ENCODE measurements at places on chromosomes 6 and 20. TPM values are rescaled to one million over a fixed set of nuclear protein-coding genes. Genes with fewer than 3 reads are reported as not detected.
A peak's percentile ranks its signal among the peaks of the same experiment; 100 is the strongest.

- DNase-seq = no peak
These were observed 41.1 kb upstream of the FANCE start for GRCh38 chr6:35411066-35411465.

GRCh38 chr6:53437557-53438202 is 88.9 kb upstream of the ELOVL5 start:
- DNase-seq = peak; percentile 69

The OR2J3 gene
- not detected for total RNA-seq

DNA sequence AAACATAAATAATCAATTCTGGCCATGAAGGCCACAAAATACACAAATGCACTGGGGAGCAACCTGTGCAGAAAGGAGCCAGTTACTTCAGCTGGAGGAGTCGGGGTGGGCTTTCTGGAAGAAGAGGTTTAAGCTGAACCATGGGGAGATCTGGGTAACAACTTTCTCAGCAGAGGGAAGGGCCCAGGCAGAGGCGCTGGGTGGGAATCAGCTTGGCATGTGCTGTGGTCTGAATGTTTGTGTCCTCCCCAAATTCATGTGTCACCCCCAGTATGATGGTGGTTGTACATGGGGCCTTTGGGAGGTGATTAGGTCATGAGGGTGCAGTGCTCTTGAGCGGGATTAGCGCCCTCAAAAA is 107.9 kb downstream of the SYCP2 start:
- DNase-seq = no peak

GRCh38 chr20:38108438-38108985 is 56.6 kb downstream of the TGM2 start:
- DNase-seq = no peak

- DNase-seq = no peak
These were observed 2.5 kb downstream of the KCNK5 start for GRCh38 chr6:39226639-39227329.

DNA sequence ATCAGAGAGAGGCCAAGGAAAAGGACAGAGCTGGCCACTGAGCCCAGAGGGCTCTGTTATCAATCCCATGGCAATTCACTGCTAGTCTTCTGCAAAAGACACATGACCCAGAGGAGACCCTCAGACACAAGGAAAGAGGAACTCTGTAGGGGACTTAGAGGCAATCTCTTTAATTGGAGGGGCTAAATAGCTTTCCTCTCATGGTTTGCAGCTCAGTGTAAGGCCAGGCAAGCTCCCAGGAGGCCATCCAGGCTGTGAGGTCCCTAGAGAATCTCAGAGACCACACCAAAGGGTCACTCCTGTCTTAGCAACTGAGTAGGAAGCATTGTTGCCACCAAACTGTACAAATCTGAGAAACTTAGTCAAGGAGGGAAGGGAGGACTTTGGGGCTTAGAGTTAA is 10.0 kb upstream of the HLA-DOA start:
- DNase-seq = no peak

GRCh38 chr6:153493501-153493900 is 362.4 kb upstream of the RGS17 start:
- no peak for DNase-seq

The OLIG3 gene
- not detected for total RNA-seq

The LBP gene
- total RNA-seq = under 0.01 TPM

DNA sequence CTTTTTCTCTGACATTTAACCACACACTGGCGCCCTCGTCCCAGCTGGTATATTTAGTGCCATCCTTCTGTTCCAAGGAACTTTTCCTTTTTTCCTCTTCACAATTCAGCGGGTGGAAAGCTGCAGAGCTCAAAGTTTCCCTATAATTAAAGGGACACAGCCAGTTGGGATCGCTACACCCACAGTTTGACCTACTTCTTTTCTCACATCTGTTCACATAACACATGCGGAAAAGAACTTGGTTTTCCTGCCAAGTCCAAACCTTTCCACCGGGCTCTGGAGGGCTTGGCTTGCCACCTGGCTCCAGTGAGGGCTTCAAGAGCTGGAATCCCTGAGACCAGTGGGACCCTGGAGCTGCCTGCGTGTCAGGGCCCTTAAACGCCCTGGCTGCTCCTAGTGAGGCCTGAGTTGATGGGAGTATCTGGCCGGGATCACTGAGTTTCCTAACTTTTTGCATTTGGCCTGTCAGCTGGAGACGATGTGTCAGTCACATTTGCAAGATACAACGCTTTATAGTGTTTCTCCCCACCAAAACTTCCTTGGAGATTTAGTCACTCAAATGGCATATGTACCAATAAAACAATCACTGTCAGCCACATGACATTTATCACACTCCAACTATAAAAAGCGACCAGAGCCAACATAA is 176.0 kb downstream of the SASH1 start:
- DNase-seq = no peak

The EFCAB8 gene
- under 0.01 TPM for total RNA-seq

- no peak for DNase-seq
These were observed 82.1 kb downstream of the PTPRA start for GRCh38 chr20:2955257-2955970.

DNA sequence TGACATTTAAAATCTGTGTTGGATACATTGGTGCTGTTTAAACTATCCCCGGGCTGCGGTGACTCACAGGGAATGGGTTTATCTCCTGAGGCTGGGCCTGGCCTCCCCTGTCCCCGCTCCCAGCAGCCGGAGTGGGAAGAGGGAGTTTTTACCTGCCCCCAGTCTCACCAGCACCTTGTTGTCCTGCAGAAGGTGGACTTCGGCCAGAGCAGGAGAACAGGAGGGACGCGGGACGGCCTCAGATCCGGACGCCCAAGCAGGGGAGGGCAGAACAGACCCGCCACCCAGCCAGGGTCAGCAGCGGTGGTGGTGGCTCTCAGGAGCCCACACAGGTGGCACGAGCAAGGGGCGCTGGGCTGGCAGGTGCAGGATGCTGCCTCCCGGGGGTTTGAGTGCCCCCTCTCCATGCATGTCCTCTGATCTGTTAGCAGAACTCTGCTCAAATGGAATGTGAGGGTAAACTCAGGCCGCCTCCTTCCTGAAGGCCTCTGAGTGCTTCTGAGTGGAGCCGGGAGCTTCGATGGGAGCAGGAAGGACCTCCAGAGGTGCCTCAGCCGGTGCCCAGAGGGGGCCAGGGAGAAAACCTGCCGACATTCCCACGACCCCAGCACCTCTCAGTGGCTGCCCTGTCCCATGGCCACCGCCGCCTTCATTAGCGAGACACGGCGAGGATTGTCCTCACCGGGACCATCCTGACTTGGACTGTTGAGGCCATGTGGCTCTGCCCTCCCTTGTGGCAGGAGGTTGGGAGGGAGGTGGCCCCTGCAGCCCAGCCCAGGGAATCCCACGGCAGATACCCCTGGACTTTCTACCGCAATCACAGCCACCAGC is 43.4 kb upstream of the MRGBP start:
- no peak for DNase-seq

- DNase-seq = no peak
These were observed 5.1 kb upstream of the ZBP1 start for GRCh38 chr20:57625181-57625958.

The BTBD3 gene
- total RNA-seq = 41.6 TPM

DNA sequence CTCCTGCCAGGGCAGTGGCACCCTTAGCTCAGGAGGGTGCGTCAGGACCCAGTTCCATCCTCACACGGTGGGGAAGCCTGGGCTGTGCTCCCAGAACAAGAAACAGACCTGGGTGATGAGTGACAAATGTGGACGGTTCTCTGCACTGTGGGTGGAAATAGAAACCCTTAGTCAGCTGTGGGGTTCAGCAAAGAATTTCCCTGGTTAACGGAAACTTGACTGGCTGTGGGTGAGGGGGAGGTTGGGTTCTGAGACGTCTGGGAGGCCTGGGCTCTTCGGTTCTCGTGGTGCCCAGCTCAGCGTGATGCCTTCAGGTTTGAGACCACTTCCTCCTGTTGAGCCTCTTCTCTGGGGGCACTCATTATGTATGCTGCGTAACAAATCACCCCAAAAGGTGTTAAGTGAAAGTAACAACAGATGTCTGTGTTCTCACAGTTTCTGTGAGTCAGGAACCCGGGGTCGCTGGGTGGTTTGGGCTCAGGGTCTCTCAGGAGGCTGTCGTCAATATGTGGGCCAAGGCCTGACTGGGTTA is 53.1 kb upstream of the FAM83D start:
- DNase-seq = no peak

DNA sequence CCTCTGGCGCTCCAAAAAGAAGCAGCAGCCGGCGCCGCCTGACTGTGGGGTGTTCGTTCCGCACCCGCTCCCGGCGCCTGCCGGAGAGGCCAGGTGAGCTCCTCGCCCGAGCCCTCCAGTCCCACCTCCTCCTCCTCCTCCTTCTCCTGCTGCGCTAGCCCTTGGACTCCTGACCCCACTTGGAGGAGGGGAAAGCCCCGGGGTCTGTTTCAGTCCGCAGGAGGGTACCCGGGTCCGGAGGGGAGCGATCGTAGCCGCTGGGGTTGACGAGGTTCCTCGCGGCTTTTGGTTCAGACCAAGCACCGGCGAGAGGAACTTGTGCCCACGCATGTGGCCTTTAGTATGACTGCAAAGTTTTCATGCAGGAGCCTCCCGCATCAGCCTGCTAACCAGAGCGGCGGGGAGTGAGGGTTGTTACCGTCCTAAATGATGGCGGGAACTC is 493 bp downstream of the CRYBG1 start:
- DNase-seq = no peak

DNA sequence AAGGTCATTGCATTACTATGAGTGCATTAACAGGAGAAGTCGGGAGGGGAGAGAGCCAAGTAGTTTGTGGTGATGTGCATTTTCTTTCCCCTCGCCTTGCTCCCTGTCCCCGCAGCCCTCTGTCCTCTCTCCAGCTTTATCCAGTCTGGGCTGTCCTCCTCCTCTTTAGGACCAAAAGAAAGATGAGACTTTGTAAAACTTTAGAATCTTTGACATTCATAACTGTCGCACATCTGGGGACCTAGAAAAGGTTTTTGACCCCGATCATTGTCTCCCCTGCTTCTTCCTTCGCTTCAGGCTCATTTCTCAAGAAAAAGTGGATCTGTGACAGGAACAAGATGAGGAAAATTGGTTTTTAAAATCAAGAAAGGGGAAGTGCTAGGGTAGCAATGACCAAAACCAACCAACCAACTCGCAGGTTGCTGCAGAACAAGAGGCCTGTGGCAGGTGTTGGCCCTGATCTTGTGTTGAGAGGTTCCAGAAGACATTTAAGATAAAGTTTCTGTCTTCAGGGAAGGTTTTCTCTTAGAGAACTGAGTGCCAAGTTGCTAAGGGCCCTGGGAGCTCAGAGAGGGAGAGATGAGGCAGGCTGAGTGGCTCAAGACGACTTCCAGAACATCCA is 17.6 kb downstream of the SYTL3 start:
- no peak for DNase-seq

GRCh38 chr6:143400258-143401067 is 50.0 kb downstream of the ADAT2 start:
- no peak for DNase-seq

- DNase-seq = no peak
These were observed 3.1 kb downstream of the STK4 start for GRCh38 chr20:44969300-44969894.

- no peak for DNase-seq
These were observed 36.6 kb downstream of the PTPN1 start for GRCh38 chr20:50546729-50547314.

The BPIFB2 gene
- not detected for total RNA-seq

The MUC22 gene
- total RNA-seq = not detected

The HSPA12B gene
- 8.7 TPM for total RNA-seq

The DDAH2 gene
- total RNA-seq = 109 TPM

- no peak for DNase-seq
These were observed 8.4 kb downstream of the PAX1 start for GRCh38 chr20:21713901-21714296.

DNA sequence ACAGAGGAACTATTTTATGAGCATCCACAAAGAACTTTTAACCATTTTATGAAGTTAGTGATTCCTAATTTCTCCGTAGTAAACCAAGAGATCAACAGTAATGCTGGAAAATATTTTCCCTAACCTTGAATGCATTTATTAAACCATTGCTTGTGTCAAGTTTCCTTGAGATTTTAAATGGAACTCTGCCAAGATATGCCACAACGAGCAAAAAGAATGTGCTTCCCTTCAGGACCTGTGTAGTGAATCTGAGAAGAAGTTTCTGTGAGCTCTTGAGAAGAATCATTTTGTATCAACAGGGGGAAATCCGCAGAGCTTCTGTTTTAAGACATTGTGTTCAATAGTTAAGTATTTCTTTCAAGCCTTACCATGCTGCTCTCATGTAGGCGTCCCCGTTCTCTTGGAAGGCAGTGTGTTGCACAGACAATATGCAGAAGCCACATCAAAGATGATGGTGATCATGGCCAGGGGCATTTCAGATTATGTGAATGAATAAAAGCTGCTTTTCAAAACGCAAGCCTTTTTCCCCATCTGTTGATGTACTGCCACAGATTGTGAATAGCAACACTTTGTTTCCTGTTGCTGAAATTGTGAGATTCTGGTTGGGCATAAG is 439.8 kb downstream of the BMP2 start:
- no peak for DNase-seq

The COL9A1 gene
- not detected for total RNA-seq

DNA sequence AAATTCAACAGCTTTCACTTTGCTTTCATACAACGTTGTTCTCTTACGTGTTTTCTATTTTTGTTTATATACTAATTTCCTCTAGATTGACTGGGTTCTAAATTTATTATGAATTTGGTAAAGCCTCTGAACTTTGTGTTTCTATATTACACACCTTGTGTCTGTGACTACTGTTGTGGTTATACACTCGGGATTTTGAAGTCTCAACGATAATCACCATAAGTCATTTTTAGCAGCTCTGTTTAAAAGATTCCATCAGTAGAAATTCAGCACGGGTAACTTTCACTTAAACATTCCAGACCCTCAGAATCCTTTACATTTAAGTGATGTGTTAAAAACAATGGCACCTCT is 31.8 kb upstream of the HBS1L start:
- DNase-seq = no peak

The HCRTR2 gene
- not detected for total RNA-seq

GRCh38 chr6:41570259-41570615 is 24.1 kb downstream of the FOXP4 start:
- DNase-seq = no peak

DNA sequence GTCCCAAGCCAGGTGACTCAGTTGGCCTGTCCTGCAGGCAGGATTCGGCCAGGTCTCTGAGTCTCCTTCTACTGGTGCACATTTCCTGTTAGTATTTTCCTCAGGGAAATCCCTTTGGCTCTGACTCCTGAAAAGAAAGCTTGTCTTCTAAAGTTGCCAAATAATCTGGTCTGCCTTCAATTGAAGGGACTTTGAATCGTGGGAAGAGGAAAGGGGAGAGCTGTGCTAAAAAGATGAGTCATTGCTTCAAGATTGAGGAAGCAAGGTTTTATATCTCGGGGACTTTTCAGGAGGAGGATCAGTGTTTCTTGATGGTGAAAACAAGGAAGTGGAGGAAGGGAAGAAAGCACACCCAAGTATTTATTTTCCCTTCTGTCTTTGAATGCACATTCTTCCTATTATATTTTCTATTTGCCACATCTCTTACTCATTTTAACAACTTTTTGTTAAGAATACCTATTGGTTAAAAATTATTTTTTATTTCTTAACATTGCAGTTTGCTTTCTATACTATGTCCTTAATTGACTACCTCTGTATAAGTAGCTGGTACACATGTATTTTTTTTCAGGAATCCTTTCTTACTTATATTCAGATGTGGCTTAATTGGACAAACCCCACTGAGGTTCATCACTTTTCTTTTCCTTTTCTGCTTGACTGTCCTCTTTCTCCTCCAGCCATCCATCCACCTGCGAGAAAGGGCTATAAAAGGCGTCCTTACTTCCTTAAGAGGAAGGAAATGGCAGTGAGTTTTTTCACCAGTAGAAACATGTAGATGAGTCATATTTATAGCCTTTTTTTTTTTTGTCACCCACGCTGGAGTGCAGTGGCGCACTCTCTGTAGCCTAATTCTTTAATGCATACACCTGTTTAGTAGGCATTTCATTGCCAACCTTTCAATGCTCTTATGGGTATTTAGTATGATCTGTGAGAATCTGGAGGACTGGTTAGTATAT is 15.0 kb upstream of the IFNGR1 start:
- DNase-seq = no peak

The CTCFL gene
- total RNA-seq = not detected

The GCNT2 gene
- 41.2 TPM for total RNA-seq

Data from lung microvascular endothelial cell (primary cell).